ENCODE measurements at places on chromosomes 5 and 9. TPM values are rescaled to one million over a fixed set of nuclear protein-coding genes. Genes with fewer than 3 reads are reported as not detected.

The TAF11L6 gene
- total RNA-seq: not detected

The OR13J1 gene
- total RNA-seq: not detected

The SLC6A19 gene
- not detected for total RNA-seq

The TLX3 gene
- total RNA-seq: not detected

The CRHBP gene
- 0.32 TPM for total RNA-seq

The IFNK gene
- not detected for total RNA-seq

The CARTPT gene
- total RNA-seq: not detected

The PDLIM7 gene
- total RNA-seq: 94.5 TPM

The PCDHA11 gene
- 0.29 TPM for total RNA-seq

- no peak for DNase-seq
Measured at GRCh38 chr5:14495301-14495700, 86.3 kb upstream of the OTULINL start.

DNA sequence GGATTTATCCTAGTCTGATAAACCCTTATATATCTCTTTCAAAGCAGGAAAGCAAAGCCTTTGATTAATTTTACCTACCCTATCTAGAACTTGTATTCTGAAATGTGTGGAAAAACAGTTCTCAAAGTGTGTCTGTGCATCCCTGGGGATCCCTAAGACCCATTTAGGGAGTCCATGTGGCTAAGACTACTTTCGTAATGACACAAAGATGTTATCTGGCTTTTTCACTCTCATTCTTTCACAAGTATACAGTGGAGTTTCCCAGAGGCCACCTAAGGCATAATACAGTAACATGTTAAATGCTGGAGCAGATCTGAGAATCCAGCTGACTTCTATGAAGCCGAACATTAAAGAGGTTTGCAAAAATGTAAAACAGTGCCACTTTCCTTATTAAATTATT lies 54.3 kb upstream of the TNFSF15 start:
- no peak for DNase-seq

- no peak for DNase-seq
Measured at GRCh38 chr9:131503626-131504465, 1.1 kb downstream of the POMT1 start.

DNA sequence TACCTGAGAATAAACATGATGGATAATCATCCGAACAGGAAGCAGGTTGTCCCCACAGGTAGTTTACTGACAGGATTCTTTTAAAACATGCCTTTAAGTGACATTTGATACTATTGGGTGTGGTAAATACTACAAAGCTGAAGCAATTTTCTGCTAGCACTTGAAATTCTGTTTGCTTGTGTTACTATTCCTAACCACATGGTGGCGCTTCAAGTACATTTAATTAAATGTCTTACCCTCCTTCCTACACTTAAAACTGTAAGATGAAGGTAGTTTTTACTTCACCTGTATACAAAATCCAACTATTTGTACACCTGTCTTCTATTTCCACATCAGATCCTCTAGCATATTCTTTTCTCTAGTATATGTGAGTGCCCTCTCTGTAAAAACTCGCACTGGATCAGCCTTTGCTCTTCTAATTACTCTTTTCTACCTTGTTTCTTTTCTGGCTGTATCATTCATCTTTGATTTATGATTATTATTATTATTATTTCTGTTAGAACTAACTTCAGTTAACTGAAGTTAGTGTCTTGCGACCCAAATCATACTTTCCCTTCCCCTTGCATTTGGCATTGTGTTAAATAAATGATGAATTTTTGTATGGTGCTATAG lies 18.4 kb downstream of the SLC25A46 start:
- DNase-seq: no peak

- no peak for DNase-seq
Measured at GRCh38 chr9:21751998-21752397, 50.4 kb upstream of the MTAP start.

DNA sequence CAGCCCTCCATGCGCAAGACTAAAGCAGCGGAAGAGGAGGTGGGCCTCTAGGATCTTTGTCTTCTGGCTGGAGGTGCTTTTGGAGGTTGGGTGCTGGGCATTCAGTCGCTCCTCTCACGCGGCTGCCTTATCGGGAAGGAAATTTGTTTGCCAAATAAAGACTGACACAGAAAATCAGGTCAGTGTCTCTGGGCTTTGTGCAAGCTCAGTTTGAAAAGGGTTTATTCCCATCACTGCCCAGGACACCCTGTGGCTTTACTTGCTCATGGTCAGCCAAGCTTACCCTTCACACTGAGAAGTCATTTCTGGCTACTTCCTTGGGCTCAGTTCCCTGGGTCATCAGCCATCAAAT lies 10.5 kb downstream of the SLC2A8 start:
- DNase-seq: no peak

GRCh38 chr5:97245386-97245785 lies 62.3 kb upstream of the RIOK2 start:
- DNase-seq: no peak

DNA sequence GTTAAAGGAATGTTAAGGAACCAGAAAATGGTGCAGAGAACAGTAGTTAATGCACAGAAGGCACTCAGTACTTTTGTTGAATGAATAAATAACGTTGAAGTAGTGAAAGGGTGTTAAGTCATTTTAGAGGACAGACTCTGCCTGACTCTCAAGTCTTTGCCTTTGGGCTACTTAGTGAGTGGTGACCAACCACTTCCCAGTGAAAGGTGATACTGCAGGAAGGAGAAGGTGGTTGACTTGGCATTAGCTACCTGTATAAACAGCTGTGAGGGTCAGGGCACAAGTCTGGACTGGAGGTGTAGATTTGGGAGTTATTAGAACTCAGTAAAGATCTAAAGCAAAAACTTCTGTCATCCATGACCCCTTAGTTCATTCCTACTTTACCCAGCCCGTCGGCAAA lies 4.9 kb upstream of the SHB start:
- DNase-seq: no peak

DNA sequence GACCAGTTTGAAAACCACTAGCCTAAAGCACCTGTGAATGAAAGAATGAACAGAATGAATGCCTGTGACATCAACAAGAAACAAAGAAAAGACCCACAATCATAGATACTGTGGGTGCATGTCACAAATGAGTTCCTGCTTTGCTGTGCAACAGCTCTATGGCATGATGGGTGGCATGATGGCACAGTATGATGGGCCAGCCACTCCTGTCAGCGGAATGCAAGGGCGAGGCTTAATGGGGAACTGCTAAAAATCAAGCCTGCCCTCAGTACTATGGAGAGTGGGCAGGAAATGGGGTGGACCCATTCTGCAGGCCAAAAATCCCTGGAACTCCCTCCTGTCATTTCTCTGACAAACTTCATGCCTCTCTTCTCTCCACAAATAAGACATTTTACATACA lies 89.0 kb downstream of the DCP2 start:
- no peak for DNase-seq

GRCh38 chr5:138364576-138364975 lies 12.1 kb downstream of the KDM3B start:
- no peak for DNase-seq

DNA sequence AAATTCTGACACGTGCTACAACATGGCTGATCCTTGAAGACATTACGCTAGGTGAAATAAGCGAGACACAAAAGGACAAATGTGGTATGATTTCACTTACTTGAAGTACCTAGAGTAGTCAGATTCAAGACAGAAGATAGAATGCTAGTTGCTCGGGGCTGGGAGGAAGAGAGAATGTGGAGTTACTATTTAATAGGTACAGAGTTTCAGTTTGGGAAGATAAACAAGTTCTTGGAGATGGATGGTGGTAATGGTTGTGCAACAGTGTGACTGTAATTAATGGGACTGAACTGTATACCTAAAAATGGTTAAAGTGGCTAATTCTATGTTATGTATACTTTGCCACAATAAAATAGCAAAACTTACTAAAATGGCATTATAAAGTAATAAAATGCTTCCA lies 34.4 kb downstream of the PAM start:
- DNase-seq: no peak

GRCh38 chr5:80048084-80048780 lies 13.1 kb downstream of the THBS4 start:
- no peak for DNase-seq

DNA sequence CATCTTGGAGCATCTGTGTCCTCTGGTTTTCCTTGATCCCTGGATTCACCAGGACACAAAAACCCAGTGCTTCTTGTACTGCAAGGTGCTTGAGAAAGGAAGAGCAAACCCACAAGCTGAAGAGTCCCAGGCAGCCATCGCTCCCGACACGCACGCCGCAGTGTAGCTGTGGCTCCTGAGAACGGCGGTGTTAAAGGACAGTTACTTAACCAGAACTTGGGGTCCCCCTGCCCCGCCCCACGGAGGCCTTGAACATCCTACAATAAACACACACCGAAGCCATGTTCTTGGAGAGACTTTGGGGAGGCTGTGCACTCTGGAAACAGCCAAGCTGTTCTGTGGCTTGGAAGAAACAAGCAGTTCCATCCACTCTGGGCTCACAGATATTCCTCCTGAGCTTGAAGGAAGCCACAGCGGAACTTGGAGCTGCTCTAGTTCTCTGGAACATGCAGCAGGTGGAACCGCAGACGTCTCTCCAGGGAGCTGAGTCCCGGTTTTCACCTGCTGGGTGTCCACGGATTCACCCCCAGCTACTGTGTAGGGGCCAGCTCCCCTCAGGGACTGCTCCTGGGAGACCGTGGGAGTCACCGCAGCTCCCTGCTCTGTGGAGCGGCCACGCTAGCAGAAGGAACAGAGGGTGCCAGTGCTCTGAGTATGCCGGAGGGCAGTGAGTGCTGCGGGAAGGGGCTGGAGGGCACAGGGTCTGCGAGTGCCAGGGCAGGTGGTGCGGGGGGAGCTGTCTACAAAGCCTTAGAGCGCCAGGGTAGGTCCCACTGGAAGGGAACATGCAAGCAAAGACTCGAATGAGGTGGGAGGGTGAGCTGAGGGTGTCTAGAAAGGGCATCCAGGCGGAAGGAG lies 107.3 kb downstream of the ADAMTS2 start:
- peak; percentile 12 for DNase-seq

DNA sequence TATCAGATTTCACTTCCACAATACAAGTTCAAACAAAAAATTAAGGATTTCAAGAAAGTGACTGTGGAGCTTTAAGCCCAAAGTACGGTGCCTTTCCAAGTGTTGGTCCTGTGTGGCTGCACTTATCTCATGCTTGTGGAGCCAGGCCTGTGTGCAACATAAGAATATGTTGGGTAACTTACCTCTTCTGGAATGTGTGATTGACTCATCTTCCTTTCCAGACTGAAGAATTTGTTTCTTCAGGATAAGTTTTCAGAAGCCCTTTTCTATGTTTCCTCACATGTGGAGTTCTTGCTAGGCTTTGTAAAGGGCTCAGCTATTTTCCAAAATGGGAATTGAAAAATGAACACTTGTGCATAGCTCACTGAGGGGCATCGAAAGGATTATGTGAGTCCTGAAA lies 485.1 kb upstream of the PAPPA start:
- peak; percentile 26 for DNase-seq

- no peak for DNase-seq
Measured at GRCh38 chr5:149126906-149127305, 14.4 kb upstream of the ABLIM3 start.

Data from left cardiac atrium (tissue), 4 donors.